ENCODE measurements at places on chromosomes 12 and 14. TPM values are rescaled to one million over a fixed set of nuclear protein-coding genes. Genes with fewer than 3 reads are reported as not detected.

DNA sequence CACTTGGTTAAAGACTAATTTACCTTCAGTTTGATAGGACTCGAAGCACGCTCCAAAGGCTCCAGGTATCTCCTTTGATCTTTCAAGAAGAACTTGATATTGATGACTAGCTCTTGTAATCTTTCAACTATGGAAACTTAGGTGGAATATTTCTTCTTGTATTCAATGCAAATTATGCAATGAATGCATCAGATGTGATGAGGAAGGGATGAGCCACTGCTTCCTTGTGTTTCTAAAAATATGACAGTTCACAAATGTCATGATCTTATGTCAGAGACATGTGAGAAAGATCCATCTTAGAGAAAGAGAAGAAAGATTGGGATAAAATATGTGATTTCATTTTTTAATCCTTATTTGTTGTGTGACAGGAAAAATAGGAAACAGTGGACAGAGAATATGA lies 9.9 kb downstream of the RNASE9 start:
- DNase-seq = no peak

GRCh38 chr12:94073441-94074051 lies 74.8 kb upstream of the PLXNC1 start:
- peak; percentile 60 for DNase-seq

- no peak for DNase-seq
Measured at GRCh38 chr12:69130064-69130463, 109.3 kb upstream of the CPSF6 start.

- no peak for DNase-seq
Measured at GRCh38 chr12:52901715-52902541, 2.9 kb downstream of the KRT8 start.

GRCh38 chr14:105865266-105865903 lies 339.0 kb downstream of the TMEM121 start:
- DNase-seq = no peak

DNA sequence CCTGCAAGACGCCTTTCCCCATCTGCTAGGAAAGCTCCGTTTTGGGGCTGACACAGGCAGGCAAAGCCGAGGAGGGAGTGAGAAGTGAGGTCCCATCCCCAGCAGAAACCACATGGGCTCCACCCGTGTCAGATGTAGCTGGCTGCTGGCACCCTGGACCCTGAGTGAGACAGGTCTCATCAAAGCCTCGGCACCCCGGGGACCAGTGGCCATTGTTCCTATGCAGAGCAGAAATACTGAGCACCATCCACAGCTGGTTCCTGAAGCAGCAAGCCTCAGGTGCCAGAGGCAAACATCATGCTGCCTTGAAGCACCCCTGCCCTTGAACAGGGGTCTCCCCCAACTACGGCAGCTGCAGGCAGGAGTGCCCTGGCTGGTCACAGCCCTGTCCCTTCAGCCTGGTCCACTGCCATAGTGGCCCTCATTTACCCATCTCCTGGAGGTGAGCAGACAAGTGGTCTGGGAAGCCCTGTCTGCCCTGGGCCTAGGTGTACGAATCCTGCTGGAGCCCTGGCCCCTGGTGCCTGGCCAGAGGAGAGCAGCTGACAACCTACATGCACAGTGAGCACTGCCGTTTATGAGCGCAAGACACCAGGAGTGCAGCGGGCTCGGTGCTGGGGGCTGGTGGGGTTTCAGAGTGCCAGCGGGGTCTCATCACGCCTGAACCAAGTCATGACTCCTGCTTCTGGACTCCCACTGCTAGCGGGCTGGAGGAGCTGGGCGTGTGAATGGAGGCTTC lies 289.8 kb upstream of the RTL1 start:
- DNase-seq = no peak

GRCh38 chr12:6959058-6959804 lies 8.1 kb downstream of the PTPN6 start:
- DNase-seq = peak; percentile 67

DNA sequence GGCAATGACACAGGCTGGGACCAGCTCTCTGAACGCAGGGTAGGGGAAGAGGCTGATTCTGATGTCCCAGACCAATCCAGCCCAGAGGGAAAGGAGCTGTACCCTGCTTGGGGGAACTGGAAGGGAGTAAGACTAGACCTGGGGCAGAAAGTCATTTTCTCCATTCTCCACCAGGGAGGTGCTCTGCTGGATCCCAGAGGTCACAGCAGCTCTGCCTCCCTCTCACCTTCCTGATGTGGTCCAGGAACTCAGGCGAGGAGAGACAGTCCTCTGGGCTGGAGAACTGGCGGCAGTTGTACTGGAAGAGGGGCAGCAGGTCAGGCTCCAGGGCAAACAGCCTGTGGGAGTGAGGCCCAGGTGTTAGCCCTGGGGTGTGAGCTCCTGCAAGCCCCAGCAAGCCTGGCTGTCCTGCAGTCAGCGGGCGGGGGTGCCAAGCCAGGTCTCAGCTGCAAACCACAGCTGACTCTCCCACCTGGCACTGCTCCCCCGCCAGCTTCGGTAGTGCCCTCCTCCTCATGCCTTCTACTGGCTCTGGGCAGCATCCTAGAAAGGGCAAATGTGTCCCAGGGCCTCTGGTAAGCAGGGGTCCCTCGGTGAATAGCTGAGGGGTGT lies 1.9 kb downstream of the NGB start:
- DNase-seq = no peak

GRCh38 chr12:16086462-16086861 lies 175.3 kb downstream of the DERA start:
- DNase-seq = no peak

DNA sequence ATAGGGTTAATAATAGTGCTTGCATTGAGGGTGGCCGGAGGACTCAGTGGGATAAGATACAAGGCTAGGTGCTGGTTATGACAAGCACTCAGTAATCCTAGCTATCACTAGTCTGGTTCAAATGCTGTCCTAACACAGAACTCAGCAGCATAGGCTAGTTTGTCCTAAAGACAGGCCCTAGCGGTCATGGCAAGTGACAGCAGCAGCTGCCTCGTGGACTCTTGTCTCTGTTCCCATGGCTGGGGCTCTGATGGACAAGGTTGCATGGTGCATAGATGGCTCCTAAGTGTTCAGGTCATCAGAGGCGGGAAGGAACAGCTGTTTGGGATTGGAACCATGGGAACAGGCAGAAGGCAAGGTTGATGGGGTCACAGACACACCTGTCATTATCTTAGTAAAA lies 42.4 kb upstream of the IGF1 start:
- DNase-seq = no peak

- DNase-seq = peak; percentile 77
Measured at GRCh38 chr14:101844219-101844618, 82.7 kb downstream of the PPP2R5C start.

DNA sequence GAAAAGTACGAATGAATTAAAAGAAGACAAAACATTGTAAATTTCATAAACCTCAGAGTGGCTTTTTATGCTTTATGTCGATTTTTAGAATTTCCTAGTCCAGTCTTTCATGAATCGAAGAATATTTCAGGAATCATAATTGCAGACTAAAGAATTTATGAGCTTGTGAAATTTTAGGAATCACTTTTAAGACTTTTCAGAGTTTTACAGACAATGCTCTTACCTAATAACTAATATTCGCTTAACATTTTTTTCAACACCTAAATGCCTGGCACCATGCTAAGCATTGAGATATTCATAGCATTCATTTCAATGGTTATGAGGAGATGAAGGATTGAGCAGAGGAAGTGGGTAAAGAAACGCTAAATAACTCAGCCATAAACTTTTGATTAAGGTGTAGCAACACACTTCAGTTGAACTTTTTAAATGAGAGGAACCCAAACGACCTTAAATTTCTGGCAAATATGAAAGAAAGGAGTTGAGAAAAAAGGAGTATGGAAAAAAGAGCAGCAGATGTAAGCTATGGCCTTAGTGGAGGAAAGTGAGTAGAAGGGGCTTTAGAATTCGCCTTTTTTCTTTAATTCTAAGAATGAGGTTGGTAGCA lies 739 bp upstream of the USP44 start:
- no peak for DNase-seq

GRCh38 chr12:100868487-100868886 lies 73.9 kb downstream of the ANO4 start:
- DNase-seq = no peak

DNA sequence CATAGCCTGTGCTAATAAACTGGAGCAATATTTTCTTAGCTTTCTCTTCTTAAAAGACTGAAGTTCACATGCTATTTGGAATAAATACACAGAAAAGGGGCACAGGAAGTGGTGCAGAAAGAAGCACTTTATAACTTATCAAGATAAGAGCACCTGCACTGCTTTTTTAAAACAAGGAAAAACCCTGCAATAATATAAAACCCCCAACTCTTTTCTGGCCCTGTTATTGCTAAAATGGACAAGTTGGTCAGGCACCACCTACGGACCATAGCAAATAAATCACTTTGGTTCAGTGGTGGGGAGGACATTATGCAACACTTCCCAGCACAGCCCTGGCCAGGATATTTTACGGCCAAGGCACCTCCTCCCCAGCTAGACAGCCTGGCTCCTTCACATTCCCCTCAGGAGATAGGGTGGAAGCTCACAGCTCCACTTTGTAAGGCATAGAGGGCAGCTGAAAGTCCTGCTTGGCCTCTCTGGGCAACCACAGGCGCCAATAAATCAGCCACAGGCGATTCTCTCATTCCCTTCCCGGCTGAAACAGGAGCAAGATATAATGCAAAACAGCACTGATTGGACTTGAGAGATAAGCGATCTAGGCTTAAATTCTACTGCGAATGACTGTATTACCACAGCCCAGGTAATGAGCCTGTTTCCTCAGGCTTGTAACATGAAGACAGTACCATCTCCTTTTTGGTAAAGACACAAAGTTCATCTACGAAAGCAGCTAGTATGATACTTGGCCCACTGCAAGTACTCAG lies 2.0 kb downstream of the ZBTB25 start:
- peak; percentile 71 for DNase-seq

GRCh38 chr12:9349888-9350885 lies 142.0 kb upstream of the PZP start:
- DNase-seq = peak; percentile 65

DNA sequence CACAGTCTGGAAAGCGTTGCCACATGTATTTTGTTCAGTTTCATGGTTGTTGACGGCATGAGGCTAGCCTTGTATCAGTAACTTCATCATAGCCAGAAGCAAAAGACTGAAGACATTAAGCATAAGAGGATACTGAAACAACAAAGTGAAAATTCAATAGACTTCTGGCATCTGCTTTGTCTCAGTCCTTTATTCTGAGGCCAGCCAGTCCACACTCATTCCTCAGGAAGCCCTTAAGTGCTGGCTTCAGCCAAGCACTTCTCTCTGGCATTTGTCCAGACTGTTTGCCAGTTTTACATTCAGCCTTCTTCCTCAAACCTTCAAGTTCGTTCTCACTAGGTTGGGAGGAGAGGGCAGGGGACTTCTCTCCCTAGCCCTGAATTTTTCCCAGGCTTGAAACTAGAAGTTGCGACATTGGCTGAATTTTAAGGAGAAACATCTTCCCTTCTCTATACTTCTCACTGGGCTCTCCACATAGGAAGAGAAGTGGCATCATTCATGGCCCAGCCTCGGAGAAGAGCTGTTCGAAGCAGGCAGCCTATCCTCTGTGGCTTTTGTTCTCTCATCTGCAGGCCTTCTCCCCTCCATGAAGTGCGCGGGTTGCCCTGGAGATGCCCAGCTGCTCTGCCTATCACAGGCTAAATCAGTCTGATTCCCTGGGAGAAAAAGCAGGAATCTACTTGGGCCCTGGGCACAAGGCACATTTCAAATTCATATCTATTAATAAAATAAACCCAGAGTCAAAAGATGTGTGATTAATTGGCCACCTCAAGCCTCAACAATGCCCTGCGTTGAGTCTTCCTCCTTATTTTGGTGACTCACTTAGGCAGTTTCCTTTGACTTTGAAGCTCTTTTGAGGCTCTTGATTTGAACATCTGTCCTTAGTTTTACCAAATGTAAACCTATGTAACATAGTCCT lies 130.9 kb upstream of the PLEKHA5 start:
- no peak for DNase-seq

DNA sequence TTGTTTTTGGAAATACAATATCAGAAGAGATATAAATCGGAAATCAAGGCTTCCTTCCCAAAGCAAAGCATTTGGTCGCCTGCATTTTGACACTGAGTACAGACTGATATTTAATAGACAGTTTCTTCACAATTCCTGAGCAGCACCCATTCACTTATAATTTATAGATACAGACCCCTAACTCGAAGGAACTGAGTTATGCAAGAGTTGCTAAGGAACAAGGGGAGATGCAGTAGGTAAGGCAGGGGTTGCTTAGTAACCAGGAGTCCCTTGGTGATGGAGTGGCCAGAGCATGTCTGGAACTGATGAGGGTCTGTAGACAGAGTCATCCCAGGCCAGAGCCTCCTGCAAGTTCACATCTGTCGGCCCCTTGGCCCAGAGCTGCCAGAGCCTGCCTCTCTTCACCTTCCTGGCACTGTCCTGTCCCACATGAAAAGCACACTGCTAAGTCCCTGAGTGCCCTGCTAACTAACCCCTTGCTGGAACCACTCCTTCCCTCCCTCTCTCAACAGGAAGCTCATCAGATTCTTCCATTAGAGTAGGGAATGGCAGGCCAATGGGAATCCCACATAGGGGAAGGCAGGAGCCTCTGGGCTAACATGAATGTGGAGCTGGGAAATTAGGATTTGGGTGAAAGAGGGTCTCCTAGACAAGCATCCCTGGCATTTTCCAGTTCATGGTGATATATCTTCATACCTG lies 3.6 kb upstream of the DHRS2 start:
- DNase-seq = no peak

DNA sequence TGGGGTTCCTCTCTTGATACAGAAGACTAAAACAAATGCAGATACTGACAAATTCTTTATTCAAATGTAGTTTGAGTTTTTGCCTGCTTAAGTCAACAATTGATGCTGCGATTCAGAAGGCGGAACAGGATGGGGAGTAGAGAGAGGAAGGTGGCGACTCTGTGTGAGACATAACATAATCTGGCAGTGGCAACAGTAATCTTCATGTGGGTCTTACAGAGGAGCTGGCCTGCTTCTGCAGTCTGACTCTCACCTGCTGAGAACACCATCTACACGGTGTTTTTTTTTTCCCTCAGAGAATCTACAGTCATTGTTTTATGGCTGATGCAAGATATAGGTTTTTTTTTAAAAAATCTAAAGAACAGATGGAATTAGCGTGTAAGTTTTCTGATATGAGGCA lies 10.1 kb downstream of the CCDC92 start:
- no peak for DNase-seq

DNA sequence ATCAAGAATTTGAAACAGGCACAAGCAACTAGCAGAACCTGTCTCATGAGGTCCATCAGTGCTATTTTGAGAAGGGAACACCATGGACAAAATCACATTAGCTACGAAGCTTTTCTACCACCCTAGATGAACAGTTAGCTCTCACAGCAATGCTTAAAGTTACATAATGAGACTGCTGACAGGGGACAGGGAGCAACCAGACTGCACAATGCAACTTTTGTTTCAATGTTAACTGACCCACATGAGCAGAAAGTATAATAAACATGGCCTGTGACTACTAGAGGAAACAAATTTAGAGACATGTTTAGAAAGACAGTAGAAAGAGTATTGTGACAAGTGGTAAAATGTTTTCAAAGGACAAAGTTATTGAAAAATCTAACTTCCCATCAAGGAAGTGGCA lies 282.8 kb downstream of the CEP128 start:
- DNase-seq = no peak

MARCHF9 gene
- total RNA-seq = 15.2 TPM

STAC3 gene
- total RNA-seq = 2.3 TPM

POTEM gene
- not detected for total RNA-seq

AHSA1 gene
- total RNA-seq = 115 TPM

RTN1 gene
- 3.0 TPM for total RNA-seq

C12orf50 gene
- total RNA-seq = not detected

RND1 gene
- 0.61 TPM for total RNA-seq

FGD4 gene
- 12.5 TPM for total RNA-seq
